SJSA1 (cell line): ENCODE measurements at places on chromosomes 11 and 22. TPM values are rescaled to one million over a fixed set of nuclear protein-coding genes. Genes with fewer than 3 reads are reported as not detected.

Gene C11orf87
- total RNA-seq: 0.78 TPM in 1 of 2 replicates, not detected in the other

Gene OR5W2
- not detected in 2 replicates for total RNA-seq

Gene MYEOV
- 3.4 and 5.3 TPM in 2 replicates for total RNA-seq

Gene GLB1L2
- total RNA-seq: not detected in 2 replicates

Gene SYT7
- not detected in 2 replicates for total RNA-seq

Gene GNAZ
- 68.9 and 82.5 TPM in 2 replicates for total RNA-seq

Gene CREB3L1
- total RNA-seq: 12.1 and 22.7 TPM in 2 replicates

Gene PATE4
- total RNA-seq: not detected in 2 replicates

GRCh38 chr11:111522426-111522825 lies 7.8 kb downstream of the HOATZ start:
- H3K36me3 ChIP-seq: no peaks in the 10 kb centered on the region
- H3K4me1 ChIP-seq: peaks cover 32% of the 10 kb centered on the region
- H3K27me3 ChIP-seq: no peaks in the 10 kb centered on the region

DNA sequence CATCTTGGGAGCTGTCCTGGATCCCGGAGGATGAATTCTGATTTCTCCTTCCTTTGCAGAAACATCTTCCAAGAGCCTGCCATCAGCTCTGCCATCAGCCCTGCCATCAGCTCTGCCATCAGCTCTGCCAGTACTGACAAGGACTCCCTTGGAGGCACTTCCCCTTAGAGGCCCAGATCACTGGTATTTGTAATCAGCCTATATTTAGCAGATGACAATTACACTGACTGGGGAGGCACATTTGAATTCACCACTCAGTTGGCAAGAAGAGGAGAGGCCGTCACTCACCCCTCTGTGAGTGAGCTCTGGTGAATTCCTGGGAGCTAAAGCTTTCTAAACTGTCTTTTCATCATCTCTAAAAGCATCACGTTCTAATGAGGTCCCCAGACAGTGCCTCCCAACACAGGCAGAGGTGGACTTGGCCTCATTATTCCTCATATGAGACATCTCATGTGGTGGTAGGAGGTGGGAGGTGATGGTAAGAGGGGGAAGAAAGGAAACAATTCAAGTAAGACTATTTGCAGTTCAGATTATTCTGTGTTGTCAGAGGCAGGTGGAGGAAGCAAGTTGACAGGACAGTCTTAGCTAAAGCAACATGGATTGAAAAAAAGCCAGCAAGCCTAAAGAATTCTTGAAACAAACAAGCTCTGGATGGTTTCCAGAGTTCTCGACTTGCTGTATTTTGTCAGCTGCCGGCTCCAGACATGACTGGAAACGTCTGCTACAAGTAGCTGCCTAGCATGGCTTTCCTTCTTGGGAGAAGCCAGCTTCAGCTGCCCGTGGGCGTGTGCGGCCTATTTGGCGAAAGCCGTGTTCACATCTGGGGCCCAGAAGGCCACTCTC lies 771.7 kb downstream of the TBC1D22A start:
- no peaks in the 10 kb centered on the region for H3K27me3 ChIP-seq
- no peaks in the 10 kb centered on the region for H3K4me1 ChIP-seq
- no peaks in the 10 kb centered on the region for H3K36me3 ChIP-seq

GRCh38 chr11:81916451-81916850 lies 817.2 kb downstream of the FAM181B start:
- DNase-seq: no peak
- no peak overlapping the region for H3K27ac ChIP-seq
- H3K27me3 ChIP-seq: no peaks in the 10 kb centered on the region

DNA sequence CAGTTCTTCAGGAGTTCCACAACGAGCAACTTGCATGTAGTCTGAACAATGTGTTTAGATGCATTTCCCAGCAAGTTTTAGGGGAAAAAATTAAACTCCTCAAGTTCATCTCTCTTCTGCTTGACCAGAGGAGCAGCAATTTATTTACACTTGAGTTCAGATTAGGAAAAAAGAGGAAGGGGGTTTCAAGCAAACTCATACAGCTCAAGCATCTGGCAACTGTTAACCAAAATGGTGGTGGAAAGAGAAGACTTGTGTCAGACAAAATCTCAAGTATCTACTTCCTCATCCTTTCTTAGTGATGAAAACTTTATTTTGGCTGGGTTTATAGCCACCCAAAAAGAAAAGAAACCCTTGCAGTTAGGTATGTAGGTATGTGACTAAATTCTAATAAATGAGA lies 29.1 kb upstream of the PICALM start:
- H3K4me1 ChIP-seq: peaks cover 10% of the 10 kb centered on the region
- H3K4me3 ChIP-seq: no peak overlapping the region

GRCh38 chr22:37141971-37142370 lies 7.7 kb downstream of the IL2RB start:
- H3K4me1 ChIP-seq: peaks cover 12% of the 10 kb centered on the region
- no peak for DNase-seq
- H3K4me3 ChIP-seq: no peak overlapping the region
- H3K27ac ChIP-seq: no peak overlapping the region

GRCh38 chr11:18304745-18305144 lies 17.2 kb downstream of the HPS5 start:
- no peak for DNase-seq
- H3K36me3 ChIP-seq: peaks cover 72% of the 10 kb centered on the region
- no peak overlapping the region for H3K27ac ChIP-seq
- no peak overlapping the region for H3K4me3 ChIP-seq

DNA sequence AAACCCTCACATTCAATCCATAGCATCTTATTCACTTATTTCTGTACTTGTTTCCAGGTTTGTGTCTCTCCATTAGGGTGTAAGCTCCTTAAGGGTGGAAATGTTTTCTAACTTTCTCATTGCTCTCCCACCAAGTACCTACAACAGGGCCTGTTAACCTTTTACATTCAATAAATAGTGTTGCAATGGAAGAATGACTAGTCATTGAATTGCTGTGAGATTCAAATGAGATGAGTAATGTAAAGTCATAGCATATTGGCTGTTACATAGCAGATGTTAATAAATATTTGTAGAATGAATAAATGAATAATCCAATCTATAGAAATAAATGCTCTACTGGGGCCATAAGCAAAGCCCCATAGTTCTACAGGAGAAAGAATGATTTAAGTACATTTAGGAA lies 75.4 kb upstream of the DDI1 start:
- no peak overlapping the region for H3K27ac ChIP-seq
- DNase-seq: no peak
- H3K4me1 ChIP-seq: peaks cover 13% of the 10 kb centered on the region
- H3K36me3 ChIP-seq: no peaks in the 10 kb centered on the region
- H3K4me3 ChIP-seq: no peak overlapping the region

DNA sequence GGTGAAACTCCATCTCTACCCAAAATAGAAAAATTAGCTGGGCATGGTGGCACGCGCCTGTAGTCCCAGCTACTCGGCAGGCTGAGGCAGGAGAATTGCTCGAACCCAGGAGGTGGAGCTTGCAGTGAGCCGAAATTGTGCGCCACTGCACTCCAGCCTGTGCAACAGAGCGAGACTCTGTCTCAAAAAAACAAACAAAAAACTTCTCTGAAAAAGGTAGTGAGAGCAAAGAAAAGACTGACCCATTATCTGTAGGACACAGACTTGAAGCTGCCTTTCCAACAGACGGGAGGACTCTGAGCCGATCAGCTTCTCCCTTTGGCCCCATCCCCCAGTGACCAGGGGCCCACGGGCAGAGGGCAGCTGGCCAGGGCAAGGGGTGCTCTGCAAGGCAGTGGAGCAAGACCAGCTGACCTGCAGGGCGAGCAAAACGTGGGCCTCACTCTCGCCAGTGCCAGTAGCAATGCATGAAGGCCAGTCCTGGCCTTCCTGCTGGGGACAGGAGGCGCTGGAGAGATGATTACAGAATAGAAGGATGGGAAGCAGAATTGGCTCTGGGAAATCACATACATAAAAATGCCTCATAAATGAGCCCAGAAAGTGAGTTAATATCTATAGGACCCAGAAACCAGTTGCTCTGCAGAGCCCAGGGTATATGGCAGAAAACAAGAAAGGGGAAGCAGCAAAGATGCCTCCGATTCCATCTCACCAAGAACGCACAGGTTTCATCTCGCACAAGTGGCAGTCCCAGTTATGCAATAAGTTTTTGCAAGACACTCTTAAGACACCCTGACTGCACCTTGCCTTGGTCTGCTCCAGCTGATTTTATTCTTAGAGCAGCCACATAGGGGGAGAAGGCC lies 2.8 kb downstream of the EHD1 start:
- no peak overlapping the region for H3K4me3 ChIP-seq
- DNase-seq: no peak
- no peak overlapping the region for H3K27ac ChIP-seq
- peaks cover 64% of the 10 kb centered on the region for H3K36me3 ChIP-seq

DNA sequence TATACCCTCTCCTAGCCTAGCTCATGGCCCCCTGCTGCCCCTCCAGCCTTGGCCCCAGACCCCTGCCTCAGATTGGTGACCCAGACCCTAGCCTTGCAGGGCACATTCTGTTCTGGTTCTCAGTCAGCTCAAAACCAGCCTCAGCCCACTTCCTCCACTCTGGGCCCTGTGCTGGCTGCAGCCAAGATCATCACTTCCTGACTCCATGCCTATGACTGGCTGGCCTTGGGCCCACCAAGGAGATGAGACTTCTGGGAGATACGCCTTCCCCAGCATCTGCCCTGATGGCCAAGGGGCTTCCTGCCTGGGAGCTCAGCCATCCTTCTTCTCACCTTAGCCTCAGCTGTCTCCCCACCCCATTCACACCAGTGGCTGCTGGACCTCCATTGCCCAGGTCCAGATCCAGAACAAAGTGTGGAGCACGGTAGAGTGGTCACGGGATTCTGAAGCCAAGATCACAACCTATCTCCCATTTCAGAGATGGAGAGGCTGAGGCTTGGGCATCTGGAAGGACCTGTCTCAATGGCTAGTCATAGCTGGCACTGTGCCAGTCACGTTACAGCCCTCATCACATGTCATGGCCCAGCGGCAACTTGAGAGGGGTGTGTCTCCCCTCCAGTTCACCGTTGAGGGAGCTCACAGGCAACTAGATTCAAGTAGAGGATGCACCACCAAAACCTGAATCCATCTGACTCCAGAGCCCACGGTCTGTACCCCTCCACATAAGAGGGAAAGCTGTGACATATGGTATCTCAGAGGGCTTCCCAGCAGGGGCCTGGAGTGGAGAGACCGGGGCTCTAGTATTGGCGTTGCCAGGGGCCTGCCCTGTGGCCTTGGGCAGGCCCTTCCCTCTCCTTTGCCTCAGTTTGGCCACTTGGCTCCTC lies 43.0 kb upstream of the KLHL35 start:
- no peak for DNase-seq
- no peak overlapping the region for H3K27ac ChIP-seq
- no peak overlapping the region for H3K4me3 ChIP-seq
- H3K4me1 ChIP-seq: no peaks in the 10 kb centered on the region
- H3K36me3 ChIP-seq: no peaks in the 10 kb centered on the region

DNA sequence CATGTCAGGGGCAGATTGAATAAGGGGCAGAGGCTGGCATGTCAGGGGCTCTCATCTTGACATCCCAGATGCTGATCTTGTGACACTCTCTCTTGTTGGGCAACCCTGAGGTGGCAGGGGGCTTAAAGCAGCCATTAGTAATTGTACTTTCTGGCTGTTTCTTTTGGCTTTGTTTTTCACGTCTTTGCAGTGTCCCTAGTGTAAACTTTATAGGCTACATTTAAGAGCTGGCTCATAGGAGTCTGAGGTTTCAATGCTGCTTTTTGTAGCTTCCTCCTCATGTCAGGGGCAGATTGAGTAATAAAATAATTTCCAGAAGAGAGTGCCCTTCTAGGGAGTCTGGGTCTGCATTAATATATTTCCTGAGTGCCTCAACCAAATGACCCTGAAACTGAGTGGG lies 86.1 kb downstream of the RAB38 start:
- no peaks in the 10 kb centered on the region for H3K27me3 ChIP-seq
- no peaks in the 10 kb centered on the region for H3K36me3 ChIP-seq
- no peak overlapping the region for H3K27ac ChIP-seq
- DNase-seq: no peak
- H3K4me3 ChIP-seq: no peak overlapping the region

DNA sequence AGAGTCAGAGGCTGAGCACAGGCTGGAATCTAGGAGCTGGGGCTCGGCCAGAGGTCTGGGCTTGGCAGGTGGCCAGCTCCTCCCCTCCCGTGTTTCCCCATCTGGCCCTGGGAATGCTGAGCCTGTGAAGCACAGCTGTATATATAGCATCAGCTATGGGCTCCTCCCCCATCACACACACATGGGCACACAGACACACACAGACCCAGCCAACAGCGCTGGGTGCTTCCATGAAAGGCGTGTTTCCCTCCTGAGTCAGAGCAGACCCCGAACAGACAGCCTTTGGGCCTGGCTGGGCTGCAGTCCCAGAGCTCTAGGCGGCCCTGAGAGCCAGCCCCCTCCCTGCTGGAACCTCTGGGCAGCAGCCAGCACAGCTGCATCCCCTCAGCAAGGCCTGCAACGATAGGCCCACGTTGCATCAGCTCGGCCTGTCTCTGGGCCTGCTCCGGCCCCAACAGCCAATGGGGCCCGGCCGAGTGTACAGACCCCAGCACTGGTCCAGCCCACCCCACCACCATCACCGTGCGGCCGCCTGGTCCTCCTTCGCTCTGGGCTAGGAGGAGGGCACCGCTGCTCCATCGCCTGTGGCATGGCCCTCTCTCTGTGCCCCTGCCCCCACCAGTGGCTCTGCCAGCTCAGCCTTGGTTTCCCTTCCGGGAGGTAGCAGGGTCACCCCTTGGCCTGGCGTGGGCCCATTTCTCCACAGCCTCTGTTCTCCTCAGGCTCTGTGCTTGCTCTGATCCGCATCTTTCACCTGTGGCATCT lies 7.6 kb upstream of the SERPINH1 start:
- no peaks in the 10 kb centered on the region for H3K27me3 ChIP-seq
- H3K4me3 ChIP-seq: no peak overlapping the region
- peaks cover 35% of the 10 kb centered on the region for H3K4me1 ChIP-seq
- no peak overlapping the region for H3K27ac ChIP-seq
- no peaks in the 10 kb centered on the region for H3K36me3 ChIP-seq

DNA sequence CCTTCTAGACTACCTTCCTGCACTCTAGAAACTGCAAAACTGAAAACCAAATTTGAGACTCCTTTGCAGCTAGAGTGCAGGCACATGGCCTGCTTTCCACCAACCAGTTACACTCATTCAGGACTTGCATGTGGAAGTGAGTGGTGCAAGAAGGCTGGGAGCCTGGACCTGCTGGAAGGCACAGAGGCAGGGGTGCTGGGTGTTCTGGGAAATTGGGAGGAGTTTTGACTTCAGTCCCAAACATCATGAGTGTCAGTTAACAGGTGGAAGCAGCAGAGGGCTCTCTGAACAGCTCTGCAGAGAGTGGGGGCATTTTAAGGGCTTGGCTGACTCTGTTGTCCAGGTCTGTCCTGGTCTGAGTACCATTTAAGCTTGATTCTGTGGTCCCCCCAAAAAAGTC lies 49.3 kb upstream of the SYT13 start:
- peaks cover 14% of the 10 kb centered on the region; the same call in 1 of the 2 replicates for H3K27me3 ChIP-seq
- no peaks in the 10 kb centered on the region for H3K36me3 ChIP-seq
- H3K27ac ChIP-seq: no peak overlapping the region
- no peak for DNase-seq
- no peak overlapping the region for H3K4me3 ChIP-seq

GRCh38 chr11:12842933-12843636 lies 166.0 kb upstream of the RASSF10 start:
- no peak overlapping the region for H3K4me3 ChIP-seq
- H3K36me3 ChIP-seq: no peaks in the 10 kb centered on the region
- peaks cover 51% of the 10 kb centered on the region for H3K4me1 ChIP-seq
- H3K27me3 ChIP-seq: no peaks in the 10 kb centered on the region
